ENCODE measurements at places on chromosomes 7 and 10.
A peak's percentile ranks its signal among the peaks of the same experiment; 100 is the strongest.

GRCh38 chr7:100773491-100773890 lies 40.1 kb downstream of the ZAN start:
- no peak for DNase-seq

DNA sequence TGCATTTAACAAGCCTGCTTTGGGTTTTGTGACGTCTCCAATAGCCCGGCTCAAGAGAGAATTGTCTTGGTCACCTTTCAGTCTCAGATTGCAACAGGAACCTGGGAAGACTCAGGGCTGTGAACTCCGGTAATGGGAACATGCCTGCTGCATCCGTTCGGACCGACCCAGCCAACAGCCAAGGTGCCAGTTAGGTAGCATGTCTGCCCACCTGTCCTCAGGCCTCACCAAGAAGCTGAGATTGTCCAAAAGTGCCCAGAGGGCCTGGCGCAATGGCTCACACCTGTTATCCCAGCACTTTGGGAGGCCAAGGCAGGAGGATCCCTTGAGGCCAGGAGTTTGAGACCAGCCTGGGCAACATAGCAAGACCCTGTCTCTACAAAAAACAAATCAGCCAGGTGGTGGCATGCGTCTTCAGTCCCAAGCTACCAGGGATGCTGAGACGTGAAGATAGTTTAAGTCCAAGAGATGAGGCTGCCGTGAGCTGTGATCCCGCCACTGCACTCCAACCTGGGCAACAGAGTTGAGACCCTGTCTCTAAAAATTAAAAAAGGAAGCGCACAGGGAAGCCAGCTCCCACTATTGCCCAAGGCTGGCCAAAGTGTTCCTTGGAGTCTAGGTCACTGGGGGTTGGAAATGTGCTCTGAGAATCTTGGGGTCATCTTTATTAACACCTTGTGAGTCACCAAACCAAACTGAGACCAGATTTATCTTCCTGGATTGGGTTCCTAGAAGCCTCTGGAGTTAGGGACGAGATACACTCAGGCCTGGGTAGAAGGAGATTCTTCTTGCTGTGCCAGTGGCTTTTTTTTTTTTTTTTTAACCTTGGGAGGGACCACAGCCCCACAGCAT lies 26.9 kb downstream of the BAG3 start:
- DNase-seq, result no peak

GRCh38 chr10:85612833-85613232 lies 753.8 kb downstream of the GRID1 start:
- DNase-seq, result peak; percentile 22

DNA sequence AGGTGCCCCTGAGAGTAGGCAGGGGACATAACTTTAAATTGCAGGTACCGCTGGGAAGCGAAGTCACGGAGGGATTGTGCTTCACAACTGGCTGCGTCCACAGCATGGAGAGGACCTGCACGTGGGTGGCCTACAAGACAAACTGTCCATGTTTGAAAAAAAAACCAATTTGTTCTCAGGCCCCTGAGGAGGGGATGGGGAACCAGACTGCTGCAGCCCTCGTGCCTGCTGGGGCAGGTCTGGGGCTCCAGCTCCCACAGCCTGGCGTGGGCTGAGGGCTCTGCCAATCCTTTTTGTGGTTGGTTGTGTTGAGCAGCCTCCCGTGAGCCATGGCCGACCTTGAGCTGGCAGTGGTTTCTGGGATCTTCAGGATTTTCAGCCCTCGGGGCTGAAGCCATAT lies 9.7 kb downstream of the SFRP5 start:
- no peak for DNase-seq

DNA sequence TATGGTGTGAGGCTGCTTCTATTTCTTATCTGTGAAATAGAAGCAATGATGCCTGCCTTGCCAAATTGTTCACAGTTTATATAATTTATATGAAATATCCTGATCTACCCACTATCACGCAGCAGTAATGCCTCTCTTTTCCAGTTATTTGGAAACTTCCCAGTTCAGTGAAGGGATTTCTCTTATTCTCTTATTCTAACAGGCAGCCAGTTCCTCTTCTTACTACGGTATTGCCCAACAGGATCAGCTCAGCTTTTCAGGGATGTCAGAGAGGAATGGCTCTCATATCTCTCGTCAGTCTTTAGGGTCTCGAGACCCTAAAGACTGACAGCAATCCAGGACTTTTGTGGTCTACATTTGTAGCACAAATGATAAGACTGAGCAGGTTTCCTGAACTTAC lies 215.6 kb downstream of the CREB5 start:
- DNase-seq, result no peak

DNA sequence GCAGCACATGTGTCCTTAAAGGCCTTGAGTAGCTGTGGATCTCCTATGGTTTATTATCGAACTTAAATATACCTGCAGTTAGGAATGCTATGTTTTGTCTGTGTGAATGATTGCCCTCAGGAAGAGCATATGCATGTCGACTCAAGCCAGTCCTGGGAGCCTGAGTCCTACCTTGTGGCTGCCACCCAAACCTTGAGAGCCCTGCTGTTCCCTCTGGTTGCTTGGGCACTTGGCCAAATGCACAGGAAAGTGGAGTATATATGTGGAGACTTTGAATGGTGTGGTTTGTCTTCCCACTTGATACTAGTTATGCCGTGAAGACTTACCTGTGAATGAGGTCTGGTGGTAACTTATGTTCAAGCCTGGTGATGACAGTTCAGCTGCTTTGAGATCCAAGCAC lies 409.8 kb downstream of the LRMDA start:
- no peak for DNase-seq

GRCh38 chr7:47638679-47639315 lies 56.9 kb upstream of the TNS3 start:
- no peak for DNase-seq

GRCh38 chr7:112059675-112060074 lies 146.5 kb downstream of the DOCK4 start:
- no peak for DNase-seq

DNA sequence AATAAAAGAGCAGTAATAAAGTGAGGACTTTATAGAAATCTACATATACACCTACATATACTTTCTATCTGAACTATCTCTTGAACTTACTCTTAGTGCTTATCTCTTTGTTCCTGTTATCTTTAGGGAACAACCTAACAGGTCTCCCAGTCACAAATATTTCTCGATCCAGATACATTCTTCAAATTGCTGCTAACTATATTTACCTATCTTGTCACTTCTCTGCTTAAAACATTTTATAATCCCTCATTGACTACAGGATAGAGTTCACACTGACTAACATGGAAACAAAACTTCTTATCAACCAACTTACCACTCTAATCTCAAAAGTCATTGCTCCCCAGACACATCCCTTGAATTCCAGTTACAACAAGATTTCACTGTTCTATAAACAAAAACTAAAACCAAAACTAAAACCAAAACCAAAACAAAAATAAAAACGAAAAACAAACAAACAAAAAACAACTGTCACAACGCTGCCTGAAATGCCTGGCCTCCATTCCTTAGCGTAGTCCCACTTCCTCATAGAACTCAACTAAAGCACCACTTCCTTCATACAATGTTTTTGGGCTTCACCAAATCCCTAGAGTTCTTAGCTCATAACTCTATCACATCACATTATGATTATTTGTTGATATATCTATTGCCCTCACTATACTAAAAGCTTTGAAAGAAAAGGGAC lies 134.7 kb downstream of the SEMA3D start:
- DNase-seq, result no peak

GRCh38 chr7:116317907-116318306 lies 107.6 kb downstream of the TES start:
- DNase-seq, result no peak

GRCh38 chr7:55120501-55121198 lies 101.8 kb downstream of the EGFR start:
- DNase-seq, result no peak

DNA sequence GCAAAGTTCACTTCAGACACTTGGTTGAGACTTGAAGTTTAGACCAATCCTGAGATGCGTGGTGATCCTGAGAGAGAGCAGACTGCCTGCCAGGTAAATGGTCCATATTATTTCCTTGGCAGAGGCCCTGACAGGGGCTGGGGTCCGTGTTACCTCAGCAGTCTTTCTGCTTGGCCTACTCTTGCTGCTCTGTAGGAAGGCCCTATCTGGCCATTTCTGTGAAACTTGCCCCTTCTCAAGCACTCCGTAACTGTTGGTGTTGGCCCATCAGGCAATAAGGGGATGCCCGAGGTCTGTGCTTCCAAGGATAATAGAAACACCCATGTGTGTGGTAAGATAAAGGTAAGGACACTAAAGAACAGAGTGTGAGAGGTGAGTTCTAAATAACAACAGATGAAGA lies 20.0 kb downstream of the LOXL4 start:
- no peak for DNase-seq

DNA sequence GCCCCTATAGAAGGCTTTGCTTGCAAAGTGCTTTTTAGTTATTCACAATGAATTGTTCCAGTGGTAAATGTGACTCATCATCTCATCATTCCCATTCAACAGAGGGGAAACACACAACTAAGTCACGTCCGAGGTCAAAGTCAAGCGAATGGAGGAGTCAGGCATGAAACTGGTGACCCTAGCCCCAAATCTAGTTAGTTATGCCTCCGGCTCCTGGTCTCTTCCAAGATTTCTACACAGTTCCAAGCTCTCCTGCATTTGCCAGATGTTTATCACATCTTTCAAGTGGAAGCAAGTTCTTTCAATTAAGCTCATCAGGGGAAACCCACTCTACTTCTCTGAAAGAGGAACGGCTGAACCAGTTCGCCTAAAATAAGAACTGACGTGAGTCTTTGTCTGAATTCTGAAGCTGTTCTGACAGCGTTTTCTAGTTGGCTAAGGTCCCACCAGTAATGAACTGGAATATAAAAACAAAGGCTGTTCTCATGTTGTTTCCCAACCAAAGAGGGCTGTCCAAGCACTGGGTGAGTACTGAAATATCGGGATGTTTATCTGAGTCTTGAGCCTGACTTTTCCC lies 140.9 kb upstream of the NRBF2 start:
- no peak for DNase-seq

GRCh38 chr7:20401861-20402746 lies 71.4 kb downstream of the ITGB8 start:
- DNase-seq, result no peak

DNA sequence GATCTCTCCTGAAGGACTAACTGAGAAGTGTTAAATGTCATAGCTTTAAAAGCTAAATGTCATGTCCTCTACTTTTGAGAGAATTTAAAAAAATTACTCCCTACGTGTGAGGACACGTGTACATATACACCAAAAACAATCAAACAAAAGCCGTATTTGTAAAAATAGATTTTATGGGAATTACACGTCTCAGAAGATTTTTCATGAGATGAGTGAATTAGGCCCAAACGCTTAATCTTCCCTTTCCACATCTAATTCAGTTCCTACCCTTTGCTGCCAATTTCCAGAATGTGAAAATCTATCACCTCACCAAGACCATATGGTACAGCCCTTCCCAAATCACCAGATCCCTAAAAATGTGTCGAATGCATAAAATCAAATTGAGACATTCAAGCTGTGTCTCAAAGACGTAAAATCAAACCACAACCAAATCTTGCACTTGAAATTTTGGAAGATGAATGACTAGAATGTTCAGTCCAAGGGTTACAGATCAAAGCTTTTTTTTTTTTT lies 1.0 kb upstream of the CTTNBP2 start:
- DNase-seq, result no peak

DNA sequence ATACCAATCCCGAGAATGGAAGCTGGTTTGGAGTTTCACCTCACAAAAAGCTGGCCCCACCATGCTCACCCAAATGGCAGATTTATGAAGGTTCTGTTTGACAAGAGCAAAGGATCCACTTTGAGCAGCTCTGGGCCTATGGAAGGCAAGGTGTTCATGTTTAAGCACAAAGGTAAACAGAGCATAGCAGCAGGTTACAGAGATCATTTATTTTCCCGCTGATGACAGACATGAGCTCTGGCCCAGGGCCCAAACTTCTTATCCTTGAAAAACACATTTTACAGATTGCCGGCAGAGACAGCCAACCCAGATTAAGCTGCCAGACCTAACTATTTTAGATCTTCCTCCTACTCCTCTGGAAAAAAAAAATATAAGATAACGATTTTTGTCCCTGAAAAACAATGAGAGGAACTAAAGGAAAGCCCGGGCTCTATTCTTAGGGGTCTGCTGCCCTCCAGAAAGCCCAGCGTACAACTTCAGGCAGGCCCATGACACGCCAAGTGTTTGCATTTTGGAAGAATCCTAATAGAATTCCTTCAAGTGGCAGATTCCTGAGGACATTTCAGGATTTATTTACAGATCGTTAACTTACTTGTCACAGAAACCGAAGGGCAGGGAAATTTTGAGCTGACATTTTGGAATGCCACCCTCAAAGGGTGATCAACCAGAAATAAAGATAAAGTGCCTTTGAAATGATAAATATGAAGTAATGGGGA lies 40.0 kb downstream of the SYPL1 start:
- DNase-seq, result no peak

GRCh38 chr7:117132321-117133120 lies 179.2 kb downstream of the ST7 start:
- DNase-seq, result no peak

DNA sequence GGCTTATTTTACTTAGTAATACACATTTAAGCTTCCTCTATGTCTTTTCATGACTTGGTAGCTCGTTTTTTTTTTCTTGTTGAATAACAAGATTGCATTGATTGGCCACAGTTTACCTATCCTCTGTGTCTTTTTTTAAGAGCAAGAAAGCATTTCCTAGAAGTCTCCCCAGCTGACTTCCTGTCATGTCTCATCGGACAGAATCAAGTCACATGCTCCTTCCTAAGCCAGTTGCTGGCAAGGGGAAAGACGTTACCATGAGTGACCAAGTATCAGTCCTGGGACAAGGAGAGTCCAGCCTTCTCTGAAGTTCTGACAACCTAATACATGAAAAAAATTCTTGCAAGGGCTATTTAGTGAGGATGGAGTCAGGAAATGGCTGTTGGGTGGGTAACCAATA lies 24.9 kb upstream of the SFRP5 start:
- no peak for DNase-seq

DNA sequence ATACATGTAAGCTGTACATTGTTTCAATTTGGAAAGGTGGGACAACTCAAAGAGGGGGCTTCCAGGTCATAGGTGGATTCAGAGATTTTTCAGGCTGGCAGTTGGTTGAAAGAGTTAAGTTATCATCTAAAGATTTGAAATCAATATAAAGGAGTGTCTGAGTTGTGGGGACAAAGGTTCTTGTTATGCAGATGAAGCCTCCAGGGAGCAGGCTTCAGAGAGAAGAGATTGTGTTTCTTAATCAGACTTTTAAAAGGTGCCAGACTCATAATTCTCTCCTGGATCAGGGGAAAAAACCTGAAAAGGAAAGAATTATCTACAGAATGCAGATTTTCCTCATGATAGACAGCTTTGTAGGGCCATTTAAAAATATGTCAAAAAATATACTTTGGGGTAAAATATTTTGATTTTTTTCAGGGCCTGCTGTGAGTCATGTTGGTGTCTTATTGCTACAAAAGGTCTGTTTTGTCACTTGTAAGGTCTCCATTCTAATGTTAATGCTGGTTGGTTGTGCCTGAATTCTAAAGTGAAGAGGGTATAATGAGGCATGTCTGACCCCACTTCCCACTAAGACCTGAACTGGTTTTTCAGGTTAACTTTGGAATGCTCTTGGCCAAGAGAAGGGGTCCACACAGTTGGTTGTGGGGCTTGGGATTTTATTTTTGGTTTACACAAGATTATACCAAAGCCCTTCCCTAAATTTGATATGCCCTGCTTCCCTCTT lies 52.7 kb upstream of the PRSS1 start:
- DNase-seq, result no peak

GRCh38 chr7:116842371-116842770 lies 20.0 kb upstream of the CAPZA2 start:
- DNase-seq, result no peak
